ENCODE measurements at places on chromosomes 1 and 21. TPM values are rescaled to one million over a fixed set of nuclear protein-coding genes. Genes with fewer than 3 reads are reported as not detected.

GRCh38 chr1:9373619-9374018 is 80.9 kb downstream of the SPSB1 start:
- DNase-seq = no peak

The CYP4A22 gene
- total RNA-seq = 2.6 TPM

DNA sequence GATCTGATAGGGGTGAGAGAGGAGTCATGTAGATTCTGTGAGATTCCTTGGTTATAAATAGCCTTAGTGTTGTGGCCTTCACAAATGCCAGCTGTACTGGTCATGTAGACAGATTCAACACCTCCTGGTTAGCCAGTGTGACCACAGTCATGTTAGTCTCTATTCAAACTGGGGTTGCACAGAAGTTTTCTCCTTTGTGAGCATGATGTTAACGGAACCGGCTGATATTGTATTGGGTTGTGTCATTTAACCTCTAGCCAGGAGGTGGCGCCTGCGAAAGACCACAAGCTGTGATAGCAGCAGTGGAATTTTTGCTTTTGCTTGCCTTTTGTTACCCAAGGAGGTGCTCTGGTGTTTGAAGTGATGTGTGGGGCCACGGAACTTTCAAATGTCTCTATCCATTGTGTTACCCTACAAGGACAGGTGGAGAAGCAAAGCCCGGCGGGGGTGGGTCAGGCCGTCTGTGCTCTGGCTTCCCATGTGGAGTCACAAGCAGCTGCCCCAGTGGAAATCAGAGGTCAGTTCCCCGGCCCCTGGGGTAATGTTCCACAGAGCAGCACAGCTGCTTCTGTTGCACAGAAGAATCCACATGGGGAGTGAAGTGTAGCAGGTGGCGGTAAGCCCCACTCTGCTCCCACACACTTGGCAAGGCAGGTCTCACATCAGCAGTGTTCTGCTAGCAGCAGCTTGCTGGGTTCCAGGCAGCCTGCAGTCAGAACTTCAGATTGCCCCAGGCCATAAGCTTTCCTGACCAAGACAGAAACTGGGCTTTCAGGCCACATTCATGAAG is 112.6 kb downstream of the ADAMTS1 start:
- peak; percentile 66 for DNase-seq

- no peak for DNase-seq
Measured at GRCh38 chr1:32334274-32334861, 1.7 kb downstream of the MARCKSL1 start.

The DRAXIN gene
- 0.16 TPM for total RNA-seq

Data from hepatocyte (in vitro differentiated cells).